Esophagus muscularis mucosa (tissue), 4 donors: ENCODE measurements at places on chromosomes 7 and 10. TPM values are rescaled to one million over a fixed set of nuclear protein-coding genes. Genes with fewer than 3 reads are reported as not detected.
A peak's percentile ranks its signal among the peaks of the same experiment; 100 is the strongest.

GRCh38 chr7:140641524-140642195, 1.0 kb upstream of the DENND2A start:
- no peaks in the 10 kb centered on the region for H3K36me3 ChIP-seq
- no peaks in the 10 kb centered on the region for H3K27me3 ChIP-seq
- peak overlapping the region; percentile 83 for H3K4me3 ChIP-seq
- DNase-seq = no peak

DNA sequence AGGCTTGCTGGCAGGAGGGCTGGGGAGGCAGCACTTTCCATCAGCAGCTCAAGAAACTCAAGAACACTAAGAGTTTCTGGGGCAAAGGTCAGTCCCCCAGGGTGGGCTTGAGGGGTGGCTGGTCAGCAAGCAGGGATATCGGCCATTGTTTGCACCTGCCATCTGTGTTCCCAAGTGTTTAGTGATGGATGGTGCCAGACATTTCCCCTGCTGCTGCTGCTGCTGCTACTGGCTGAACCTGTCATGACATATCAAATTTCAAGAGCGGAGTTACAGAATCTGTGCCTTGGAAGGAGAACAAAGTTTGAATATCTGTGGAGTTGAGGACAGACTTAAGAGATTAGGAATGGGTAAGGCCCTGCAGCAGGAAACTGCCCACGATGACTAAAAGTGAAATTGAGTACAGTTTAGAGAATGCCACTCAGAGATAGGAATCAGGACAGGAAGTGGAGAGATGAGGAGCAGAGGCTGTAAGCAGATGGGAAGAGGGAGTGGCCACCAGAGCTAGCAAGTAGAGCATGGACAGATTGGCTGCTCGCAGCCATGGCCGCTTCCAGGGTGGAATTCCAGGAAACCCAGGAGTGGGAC, 39.2 kb upstream of the PPP1R3C start:
- H3K4me3 ChIP-seq = no peak overlapping the region
- H3K36me3 ChIP-seq = no peaks in the 10 kb centered on the region
- H3K27me3 ChIP-seq = no peaks in the 10 kb centered on the region

GRCh38 chr7:38360776-38361175, 87.3 kb upstream of the TARP start:
- no peaks in the 10 kb centered on the region for H3K27me3 ChIP-seq
- no peaks in the 10 kb centered on the region for H3K36me3 ChIP-seq
- peaks cover 3% of the 10 kb centered on the region for H3K4me1 ChIP-seq
- no peak for DNase-seq
- H3K27ac ChIP-seq = no peak overlapping the region

The TAS2R5 gene
- total RNA-seq = 0.50 TPM

The SKIDA1 gene
- 1.2 TPM for total RNA-seq

- DNase-seq = no peak
- H3K27me3 ChIP-seq = no peaks in the 10 kb centered on the region
- H3K36me3 ChIP-seq = no peaks in the 10 kb centered on the region
Observed at GRCh38 chr7:74143383-74143782, 30.8 kb upstream of the EIF4H start.

GRCh38 chr10:71372882-71373495, 23.7 kb upstream of the CDH23 start:
- H3K4me3 ChIP-seq = no peak overlapping the region
- no peaks in the 10 kb centered on the region for H3K27me3 ChIP-seq
- no peak overlapping the region for H3K27ac ChIP-seq
- H3K36me3 ChIP-seq = no peaks in the 10 kb centered on the region
- peaks cover 4% of the 10 kb centered on the region for H3K4me1 ChIP-seq
- no peak for DNase-seq

The UBN2 gene
- 8.9 TPM for total RNA-seq

- H3K36me3 ChIP-seq = no peaks in the 10 kb centered on the region
- H3K27me3 ChIP-seq = peaks cover 11% of the 10 kb centered on the region
- H3K4me1 ChIP-seq = peaks cover 5% of the 10 kb centered on the region
- H3K4me3 ChIP-seq = no peak overlapping the region
Observed at GRCh38 chr10:111131168-111131799, 54.5 kb downstream of the ADRA2A start.

DNA sequence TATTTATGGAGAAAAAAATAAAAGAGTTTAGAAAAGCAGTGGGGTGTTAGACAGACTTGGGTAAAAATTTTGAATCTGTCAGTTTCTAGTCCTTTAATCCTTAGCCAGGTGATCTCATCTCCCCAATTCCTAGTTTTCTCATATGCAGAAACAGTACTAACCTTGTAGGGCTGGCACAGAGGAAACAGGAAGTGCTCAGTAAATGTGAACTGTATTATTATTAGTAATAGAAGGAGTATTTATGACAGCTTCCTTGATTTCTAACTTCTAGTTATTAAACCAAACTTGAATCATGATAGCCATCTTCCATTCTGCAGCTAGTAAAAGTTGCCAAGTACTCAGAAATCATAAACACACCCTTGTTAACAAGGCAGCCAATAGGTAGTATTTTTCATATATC, 12.5 kb downstream of the TBX20 start:
- H3K36me3 ChIP-seq = peaks cover 31% of the 10 kb centered on the region
- no peak for DNase-seq
- H3K4me3 ChIP-seq = no peak overlapping the region
- no peaks in the 10 kb centered on the region for H3K4me1 ChIP-seq
- H3K27ac ChIP-seq = no peak overlapping the region
- peaks cover 26% of the 10 kb centered on the region for H3K27me3 ChIP-seq

The SFTPD gene
- total RNA-seq = 1.1 TPM

- H3K27ac ChIP-seq = no peak overlapping the region
- H3K36me3 ChIP-seq = no peaks in the 10 kb centered on the region
- H3K4me3 ChIP-seq = no peak overlapping the region
- peaks cover 9% of the 10 kb centered on the region for H3K4me1 ChIP-seq
Observed at GRCh38 chr10:18282094-18282493, 141.9 kb downstream of the CACNB2 start.

GRCh38 chr10:19412531-19412930, 363.9 kb downstream of the MALRD1 start:
- no peak overlapping the region for H3K4me3 ChIP-seq
- no peaks in the 10 kb centered on the region for H3K36me3 ChIP-seq
- no peak for DNase-seq
- no peaks in the 10 kb centered on the region for H3K27me3 ChIP-seq
- no peak overlapping the region for H3K27ac ChIP-seq
- no peaks in the 10 kb centered on the region for H3K4me1 ChIP-seq

DNA sequence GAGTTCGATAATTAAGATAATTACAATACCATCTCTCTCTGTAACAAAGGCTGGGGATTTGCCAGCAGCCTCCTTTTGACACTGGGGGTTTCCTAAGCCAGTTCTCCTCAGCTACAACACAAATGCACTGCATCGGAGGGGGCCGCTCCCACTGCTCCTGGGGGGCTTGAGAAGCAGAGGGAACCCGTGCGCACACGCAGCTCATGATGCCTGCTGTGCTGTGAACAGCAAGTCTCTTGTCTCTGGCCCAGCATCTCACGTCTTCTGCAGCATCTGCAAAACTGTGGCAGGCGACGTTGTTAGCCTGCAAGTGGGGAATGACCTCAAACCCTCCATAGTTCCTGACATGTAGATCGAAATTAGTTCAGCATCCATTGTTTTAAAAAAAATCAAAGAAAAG, 5.5 kb downstream of the VIPR2 start:
- H3K36me3 ChIP-seq = peaks cover 23% of the 10 kb centered on the region
- no peak overlapping the region for H3K4me3 ChIP-seq
- peaks cover 20% of the 10 kb centered on the region for H3K27me3 ChIP-seq
- no peak overlapping the region for H3K27ac ChIP-seq

The PLAC9 gene
- 37.5 TPM for total RNA-seq

DNA sequence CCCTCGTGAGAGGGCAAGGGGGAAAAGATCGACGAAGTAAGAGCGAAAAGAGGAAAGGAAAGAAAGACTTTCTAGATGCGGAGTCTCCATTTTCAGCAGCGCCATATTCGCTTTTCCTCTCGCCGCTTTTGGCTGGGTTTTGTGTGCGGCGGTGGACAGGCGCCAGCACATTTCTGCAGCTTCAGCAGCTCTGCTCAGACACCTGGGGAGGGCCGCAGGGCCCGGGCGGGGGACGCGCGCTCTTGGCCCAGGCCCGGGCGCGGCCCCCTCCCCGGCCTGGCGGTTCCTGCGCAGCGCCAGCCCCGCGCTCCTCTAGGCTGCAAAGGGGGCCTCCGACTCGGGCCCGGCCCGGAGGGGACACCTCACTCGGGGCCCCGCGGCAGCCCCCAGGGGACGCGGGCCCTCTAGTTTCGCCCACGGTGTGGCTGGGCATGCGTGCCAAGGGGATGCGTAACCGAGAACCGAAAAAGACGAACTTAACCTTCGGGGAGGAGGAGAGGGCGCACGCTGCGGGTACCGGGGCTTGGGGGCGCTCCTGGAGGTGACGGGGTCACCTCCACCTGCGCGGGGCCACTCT, 34.5 kb upstream of the EBLN1 start:
- peak overlapping the region; percentile 97 for H3K27ac ChIP-seq
- H3K4me1 ChIP-seq = peaks cover 11% of the 10 kb centered on the region
- DNase-seq = no peak
- H3K36me3 ChIP-seq = no peaks in the 10 kb centered on the region
- H3K27me3 ChIP-seq = no peaks in the 10 kb centered on the region

The HHEX gene
- total RNA-seq = 8.3 TPM

The AGBL3 gene
- 3.3 TPM for total RNA-seq

GRCh38 chr7:125127304-125127703, 197.7 kb upstream of the POT1 start:
- no peaks in the 10 kb centered on the region for H3K4me1 ChIP-seq
- H3K27ac ChIP-seq = no peak overlapping the region
- H3K27me3 ChIP-seq = no peaks in the 10 kb centered on the region
- no peak for DNase-seq

DNA sequence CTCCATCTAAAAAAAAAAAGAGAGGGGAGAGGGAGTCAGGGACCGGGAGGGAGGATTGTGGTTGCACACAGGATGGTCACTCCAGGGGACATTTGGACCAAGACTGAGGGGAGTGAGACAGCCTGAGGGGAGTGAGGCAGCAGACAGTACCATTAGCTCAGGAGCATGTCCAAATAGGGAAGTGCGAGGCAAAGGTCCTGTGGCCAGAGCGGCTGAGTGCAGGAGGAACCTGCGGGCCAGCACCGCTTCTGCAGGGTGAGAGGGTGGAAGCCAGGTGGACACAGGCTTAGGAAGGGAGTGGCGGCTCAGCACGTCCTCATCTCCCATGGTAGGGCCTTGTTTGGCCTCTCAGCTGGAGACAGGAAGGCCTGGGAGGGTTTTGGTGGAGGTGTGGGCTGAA, 48.9 kb upstream of the PFKFB3 start:
- H3K4me1 ChIP-seq = peaks cover 22% of the 10 kb centered on the region
- DNase-seq = no peak
- no peaks in the 10 kb centered on the region for H3K36me3 ChIP-seq
- H3K4me3 ChIP-seq = no peak overlapping the region

DNA sequence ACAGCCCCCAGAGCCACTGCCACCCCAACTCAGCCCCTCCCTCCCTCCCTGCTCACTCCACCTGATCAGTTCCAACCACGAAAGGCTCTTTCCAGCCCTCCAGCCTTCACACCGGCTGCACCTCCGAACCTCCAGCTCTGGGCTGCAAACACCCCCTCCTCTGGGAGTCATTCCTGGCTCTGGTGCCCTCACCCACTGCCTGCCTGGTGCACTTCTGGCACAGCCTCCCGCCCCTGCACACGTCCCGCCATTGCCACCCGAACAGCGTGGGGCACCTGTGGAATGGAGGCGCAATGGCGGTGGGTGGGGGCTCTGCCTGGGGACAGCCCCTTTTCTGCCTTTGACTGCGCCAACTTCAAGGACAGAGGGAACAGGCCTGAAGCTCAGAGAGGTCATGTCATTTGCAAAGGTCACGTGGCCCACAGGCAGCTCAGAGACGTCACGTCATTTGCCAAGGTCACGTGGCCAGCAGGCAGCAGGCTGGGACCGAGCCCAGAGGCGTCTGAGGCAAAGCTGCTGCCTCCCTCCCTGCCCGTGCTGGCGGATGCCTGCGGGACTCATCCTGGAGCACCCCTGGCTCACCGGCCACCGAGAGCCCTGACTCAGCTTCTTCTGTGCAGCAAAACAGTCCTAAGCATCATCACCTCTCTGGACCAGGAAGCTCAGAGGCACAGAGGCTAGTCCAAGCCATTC, 76.0 kb upstream of the DNAAF5 start:
- no peaks in the 10 kb centered on the region for H3K36me3 ChIP-seq
- no peaks in the 10 kb centered on the region for H3K27me3 ChIP-seq
- DNase-seq = no peak
- H3K27ac ChIP-seq = no peak overlapping the region
- H3K4me1 ChIP-seq = no peaks in the 10 kb centered on the region
- no peak overlapping the region for H3K4me3 ChIP-seq

The VSTM4 gene
- 11.8 TPM for total RNA-seq
